Left ventricle myocardium inferior (tissue), 1 donor: ENCODE measurements at places on chromosomes 16 and 17.

GRCh38 chr17:75784473-75785015 is at the start of gene UNK:
Gene UNK (plus strand): TSS chr17:75784806. CDS start chr17:75784881, 75 bp downstream.
- DNase-seq: peak; percentile 96

DNA sequence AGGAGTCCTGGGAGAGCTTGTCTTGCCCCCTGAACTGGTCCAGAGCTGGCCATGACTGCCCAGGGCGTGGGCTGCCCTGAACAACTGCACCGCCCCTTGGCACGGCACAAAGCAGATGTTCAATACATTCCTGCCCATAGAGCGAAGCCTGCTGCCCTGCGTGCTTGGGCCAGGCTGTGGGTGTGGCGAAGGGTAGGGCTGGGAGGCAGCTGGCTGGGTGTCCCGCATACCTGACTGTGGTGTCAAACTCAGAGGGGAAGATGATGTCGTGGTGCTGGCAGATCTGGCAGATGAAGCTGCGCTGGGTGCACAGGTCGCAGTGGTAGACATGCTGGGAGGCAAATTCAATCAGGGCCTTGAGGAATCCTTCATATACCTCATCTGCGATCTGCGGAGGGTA is 124.2 kb upstream of the SMURF2 start:
- DNase-seq: no peak

DNA sequence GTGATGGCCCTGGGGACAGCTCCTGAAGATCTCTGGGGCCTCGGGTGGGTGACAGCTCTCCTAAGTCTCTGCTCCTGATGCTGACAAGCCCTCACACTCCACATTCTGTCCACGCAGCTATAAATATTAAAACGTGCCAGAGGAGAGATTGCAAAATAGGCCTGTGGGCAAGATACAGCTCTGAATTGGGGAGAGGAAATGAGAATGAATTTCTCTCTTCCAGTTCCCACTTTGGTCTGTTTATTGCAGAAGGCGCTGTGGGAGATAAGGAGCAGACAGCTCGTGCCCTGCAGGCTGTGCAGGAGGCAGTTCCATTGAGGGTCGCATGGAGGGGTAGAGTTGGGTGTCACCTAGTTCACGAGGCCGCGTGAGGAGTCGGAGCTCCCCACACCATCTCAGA is 87.5 kb upstream of the SDK2 start:
- no peak for DNase-seq

GRCh38 chr17:41895617-41896016 is 23.1 kb downstream of the ACLY start:
- DNase-seq: peak; percentile 30

DNA sequence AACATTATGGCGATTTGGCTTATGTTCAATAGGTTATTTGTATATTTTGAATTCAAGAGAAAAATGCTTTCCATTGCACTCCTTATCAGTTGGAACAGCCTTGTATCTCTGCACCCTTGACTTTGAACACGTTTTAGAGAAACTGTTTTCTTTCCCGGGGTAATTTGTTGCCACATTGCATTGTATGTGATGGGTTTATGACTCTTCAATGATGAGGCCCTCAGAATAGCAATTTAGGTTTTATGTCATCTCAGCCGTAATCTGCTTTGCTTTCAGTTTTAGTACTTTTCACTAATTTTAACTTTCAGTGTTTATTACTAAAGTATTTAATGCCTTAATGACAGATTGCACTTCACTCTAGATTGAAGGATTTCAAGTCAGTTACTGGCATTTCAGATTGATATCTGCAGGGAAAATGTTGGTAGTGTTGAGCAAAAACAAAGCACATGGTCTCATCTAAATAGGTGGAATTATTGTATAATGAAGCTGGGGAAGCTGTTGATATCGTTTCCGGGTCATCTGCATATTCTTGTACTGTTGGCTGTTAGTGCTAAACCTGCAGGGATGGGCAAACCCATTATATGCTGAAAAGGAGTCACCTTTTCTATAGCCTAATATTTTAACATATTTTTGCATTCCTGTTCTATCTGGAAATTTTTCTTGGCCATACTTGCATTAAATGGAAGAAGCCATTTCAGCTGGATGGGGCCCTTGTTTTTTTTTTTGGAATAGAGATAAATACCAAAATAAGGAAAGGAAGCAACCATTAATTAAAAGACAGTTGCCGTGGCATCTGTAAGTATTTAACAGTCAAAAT is 2.0 kb downstream of the LUC7L3 start:
- DNase-seq: no peak

DNA sequence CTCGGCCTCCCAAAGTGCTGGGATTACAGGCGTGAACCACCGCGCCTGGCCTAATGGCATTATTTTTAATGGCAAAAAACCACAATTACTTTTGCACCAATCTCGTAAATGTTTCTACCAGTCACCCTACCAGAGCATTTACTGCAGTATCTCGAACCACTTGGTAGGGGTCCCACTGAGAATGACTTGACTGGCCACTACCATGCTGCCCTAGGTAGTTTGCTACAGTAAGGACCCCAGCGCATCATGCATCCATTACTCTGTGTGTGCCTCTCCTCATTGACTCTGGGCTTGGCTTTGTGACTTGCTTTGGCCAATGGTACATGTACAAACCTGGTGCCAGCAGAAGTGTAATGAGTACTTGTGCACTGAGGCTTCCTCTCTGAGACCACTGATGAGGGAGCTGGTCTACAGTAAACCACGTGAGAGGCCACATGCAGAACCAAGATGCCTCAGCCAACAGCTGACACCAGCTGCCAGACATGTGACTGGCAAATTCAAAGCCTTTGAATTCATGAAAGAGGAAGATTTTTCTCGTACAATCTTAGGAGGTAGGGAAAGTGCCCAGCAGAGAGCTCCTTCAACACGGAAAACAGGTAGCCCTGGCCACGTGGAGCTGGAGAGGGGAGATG is 421.7 kb upstream of the C16orf82 start:
- DNase-seq: no peak

GRCh38 chr17:61733021-61733420 is 130.3 kb downstream of the BRIP1 start:
- no peak for DNase-seq

DNA sequence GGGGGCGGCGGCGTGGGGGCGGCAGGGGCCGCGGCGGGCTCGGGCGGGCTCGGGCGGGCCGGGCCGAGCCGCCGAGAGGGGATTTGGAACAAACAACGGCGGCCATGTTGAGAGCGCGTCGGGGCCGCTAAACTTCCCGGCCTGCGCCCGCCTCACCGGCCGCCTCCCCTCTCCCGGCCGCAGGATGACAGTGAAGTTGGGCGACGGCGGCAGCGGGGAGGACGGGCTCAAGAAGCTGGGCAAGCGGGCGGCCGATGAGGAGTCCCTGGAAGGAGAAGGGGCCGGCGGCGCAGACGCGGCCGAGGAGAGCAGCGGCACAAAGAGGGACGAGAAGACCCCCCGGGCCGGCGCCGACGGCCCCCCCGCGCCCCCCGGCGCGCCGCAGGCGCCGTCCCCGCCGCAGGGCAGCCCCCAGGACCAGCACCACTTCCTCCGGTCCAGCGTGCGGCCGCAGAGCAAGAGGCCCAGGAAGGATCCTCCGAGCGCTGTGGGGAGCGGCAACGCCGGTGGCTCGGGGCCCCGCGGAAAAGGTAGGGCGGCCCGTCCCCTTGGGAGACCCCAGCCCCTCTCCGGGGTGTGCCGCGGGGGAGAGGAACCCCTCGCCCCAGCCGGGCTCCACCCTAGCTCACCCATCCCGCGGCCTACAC is 2.4 kb downstream of the CRAMP1 start:
- no peak for DNase-seq

DNA sequence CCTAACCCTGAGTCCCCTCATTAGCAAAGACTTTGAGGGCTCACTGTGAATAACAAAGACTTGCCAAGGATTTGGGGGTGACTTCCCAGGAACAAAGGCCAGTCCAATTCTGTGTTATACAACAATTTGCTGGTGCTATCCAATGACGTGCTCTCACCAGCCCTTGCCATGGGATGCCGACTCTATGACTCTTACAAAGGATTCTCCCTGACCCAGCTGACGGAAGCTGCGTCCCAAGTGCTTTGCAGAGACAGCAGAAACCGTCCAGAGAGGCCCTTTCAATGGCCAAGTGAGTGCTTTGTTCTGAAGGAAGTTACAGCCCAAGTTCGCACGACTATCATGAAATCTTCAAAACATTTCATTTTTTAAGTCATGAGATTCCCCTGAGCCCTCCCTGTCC is 345.3 kb upstream of the TNRC6C start:
- no peak for DNase-seq

- DNase-seq: no peak
Measured at GRCh38 chr17:19857640-19858039, 10.1 kb downstream of the ULK2 start.

DNA sequence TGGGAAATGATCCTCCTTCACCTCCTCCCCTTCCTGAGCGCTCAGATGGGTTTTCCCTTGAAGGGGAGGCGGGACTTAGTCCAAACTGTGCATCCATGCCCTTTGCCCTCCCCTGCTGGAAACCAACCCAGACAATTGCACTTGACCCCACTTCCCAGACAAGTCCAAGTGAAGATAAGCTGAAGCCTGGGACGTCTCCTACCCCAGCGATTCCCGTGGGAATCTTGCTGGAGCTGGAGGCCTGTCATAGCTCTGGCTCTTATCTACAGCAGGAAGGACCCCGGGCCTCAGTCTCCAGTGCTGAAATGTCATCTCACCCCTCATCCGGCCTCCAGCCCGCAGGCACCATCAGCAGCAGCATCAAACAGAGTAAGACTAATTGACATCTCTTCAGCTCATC is 6.5 kb upstream of the NGFR start:
- DNase-seq: no peak

GRCh38 chr17:79792341-79792871 is 4.5 kb downstream of the CBX8 start:
- DNase-seq: no peak

DNA sequence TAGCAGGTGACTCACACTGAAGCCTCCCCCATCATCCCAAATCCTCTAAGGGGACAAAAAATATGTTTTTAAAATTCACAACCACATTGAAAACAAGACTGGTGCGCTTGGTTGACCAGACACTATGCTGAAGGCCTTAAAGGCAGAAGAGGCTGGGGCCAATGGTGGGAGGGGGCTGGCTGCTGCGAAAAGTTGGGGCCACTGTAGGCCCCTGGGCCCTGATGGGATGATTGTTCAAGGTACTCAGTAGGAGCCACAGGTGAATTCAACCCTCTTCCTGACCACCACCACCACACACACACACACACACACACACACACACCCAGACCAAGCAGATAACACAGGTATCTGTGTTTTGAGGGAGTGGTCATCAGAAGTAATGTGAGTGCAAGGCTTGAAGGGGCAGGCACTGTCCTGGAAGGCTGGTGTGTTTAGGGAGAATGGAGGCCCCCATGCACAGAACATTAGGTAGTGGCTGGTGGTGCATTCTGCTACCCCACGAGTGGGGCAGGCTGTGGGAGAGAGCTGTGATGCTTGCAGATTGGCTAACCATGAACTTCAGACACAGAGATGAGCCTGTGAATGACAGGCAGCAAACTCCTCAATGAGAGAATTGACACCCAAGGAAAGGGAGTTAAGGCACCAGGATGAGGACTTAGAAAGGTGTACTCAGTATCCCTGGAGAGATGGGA is 55.0 kb downstream of the NT5M start:
- no peak for DNase-seq

DNA sequence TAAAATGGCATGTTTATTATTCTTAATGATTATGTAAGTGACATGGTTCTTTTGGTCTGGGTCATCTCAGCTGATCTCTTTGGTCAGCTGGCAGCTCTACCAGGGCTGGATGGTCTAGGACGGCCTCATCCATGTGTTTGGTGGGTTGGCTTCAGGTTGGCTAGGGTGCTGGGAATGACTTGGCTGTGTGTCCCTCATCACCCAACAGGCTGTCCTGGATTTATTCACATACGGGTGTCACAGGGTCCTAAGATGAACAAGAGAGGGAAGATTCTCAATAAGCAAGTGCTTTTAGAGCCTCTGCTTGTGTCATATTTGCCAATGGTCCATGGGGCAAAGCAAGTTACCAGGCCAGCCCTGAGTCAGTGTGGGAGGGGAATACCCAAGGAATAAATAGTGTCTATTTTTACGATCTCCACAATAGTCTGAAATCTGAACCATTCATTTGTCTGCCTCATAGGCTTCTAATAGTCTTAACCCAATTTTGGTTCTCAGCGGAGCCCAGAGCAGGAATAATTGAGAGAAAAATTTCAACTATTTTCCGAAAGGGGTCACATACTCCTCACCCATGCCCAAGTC is 157.5 kb downstream of the HS3ST2 start:
- DNase-seq: no peak

GRCh38 chr16:57763285-57764005 is 27.9 kb downstream of the KATNB1 start:
- no peak for DNase-seq
